ENCODE measurements at places on chromosomes 13 and 19.

DNA sequence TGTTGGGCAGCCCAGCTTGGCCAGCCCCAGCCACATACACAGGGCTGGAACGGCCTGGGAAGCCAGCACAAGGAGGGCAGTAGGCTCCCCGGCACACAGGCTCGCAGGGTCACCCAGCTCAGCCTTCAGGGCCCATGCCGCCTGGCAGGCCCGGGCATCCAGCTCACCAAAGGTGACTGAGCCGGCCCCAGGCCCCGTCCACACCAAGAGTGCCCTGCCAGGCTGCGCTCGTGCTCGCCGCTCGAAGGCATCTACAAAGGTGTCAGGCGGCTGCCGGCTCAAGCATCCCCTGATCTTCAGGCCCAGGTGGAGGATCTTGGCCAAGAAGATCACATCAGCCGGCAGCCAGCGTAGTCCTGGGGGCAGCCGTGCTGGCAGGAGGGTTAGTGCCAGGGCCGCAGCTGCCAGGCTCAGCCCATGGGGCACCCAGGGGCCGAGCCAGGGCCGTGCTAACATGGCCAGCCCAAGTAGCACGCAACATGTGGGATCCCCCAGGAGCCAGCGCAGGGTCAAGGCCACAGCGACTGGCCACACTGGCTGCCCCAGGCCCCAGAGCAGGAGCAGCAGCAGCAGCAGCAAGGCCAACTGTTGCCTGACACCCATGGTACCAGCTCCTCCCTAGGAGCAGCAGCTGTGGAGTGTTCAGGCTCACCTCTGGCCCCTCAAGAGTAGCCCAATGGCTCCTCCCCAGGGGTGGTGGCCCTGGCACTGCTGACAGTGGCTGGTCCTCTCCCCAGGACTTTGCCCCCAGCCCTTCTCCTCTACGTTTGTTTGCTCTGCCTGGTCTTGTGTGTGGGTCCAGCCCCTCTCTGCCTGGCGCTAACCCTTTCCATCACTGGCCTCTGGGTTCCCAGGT, at the start of gene SLC27A5:
Gene SLC27A5, minus strand, starts transcription at position 640 of the 856 bp plus-strand sequence. Its CDS starts 37 bp downstream, at position 603.
- DNase-seq = no peak

DNA sequence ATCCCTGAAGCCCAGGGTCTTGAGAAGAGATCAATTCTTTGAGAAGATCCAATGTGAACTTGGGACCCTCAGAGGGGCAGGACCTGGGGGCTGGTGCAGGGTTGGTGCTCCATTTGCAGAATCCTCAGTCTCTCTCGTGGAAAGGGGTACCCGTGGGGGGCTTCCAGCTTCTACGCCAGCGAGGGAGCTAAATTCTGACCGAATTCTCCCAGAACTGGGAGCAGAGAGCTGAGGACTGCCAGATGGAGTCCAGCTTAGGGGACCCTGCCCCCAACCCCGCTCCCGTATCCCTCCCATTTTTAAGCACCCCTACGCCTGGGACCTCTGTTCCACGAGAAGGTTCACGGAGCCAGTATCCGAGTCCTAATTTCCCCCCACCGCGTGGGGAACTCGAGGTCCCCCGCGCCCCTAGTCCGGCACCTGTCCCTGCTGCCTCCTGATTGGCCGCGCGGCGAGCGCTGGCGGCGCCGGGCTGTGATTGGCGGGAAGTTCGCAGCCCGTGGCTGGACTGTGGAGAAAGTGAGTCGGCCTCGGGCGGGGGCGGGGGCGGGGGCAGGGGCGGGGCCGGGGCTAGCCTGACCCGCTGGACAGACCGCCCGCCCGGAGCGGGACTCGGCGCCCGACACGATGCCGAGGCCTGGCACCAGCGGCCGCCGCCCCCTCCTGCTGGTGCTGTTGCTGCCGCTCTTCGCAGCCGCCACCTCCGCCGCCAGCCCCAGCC, 4.4 kb upstream of the LTBP4 start:
- no peak for DNase-seq

DNA sequence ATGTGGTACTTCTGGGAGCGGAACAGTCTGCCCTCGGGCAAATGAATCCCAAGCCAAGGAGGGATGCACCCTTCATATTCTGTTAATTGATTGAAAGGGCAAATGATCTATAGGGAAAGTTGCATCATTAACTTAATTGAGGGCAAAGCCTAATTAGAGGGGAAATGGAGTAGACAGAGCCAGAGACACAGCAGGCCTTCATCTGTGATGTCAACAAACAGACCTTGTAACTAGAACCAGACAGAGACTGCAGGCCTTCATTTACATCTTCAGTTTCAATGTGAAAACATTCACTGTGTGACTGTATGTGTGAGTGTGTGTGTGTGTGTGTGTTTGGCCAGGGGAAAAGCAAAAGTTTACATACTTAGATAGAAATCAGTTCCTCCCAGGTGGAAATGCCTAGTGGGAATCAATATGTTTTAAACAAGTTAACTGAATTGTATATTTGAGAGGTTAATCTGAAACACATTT, 126.4 kb downstream of the SPRY2 start:
- DNase-seq = no peak

DNA sequence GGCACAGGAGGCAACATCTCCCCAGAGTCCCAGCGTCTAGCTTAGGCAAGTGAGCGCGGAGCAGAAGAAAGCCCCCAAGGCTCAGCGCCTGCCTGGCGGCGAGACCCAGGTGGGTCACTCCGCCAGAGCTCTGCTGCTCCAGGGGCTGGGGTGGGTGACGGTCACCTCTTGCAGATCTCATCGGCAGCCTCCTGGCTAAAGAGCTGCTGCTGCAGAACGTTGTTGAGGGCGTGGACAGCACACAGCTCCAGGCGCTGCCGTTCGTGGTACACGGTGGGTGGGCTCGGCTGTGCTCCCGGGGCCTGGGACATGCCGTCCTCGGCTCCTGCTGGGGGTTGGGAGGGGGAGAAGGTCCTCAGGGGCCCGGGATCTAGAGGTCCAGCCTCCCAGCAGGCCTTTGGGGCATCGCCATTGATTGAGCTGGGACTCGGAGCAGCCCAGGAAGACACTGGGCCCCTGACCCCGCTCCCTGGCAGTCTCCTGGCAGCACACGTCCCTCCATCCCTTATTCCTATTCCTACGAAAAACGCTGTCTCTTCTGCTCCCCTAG, 795 bp downstream of the JOSD2 start:
- DNase-seq = no peak

GRCh38 chr13:21020581-21020980, 40.8 kb downstream of the LATS2 start:
- no peak for DNase-seq

DNA sequence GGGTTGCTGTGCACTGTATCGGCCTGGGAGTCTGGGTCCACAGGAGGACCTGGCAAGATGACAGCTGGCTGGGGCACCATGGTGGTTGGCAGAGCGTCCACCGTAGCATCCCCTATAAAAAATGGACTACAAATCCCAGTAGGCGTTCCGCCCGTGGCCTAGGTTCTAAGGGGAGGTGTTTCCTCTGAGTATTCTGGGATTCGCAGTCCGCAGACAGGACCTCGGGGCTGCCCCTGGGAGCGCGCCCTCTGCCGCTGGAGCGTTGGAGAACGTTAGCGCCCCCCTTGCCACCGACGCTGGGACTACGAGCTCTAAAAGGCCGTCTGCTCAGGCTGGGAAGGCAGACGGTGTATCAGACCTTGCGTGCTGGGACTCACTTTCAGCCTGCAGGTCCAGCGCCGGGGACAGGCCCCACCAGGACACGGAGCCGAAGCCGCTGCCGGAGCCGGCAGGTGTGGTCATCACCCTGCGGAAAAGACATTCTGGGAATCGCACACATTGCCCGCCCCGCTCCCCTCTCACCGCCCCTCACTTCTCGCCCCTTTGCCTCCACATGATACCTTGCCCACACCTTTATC, 372 bp downstream of the DNAAF3 start:
- DNase-seq = no peak

DNA sequence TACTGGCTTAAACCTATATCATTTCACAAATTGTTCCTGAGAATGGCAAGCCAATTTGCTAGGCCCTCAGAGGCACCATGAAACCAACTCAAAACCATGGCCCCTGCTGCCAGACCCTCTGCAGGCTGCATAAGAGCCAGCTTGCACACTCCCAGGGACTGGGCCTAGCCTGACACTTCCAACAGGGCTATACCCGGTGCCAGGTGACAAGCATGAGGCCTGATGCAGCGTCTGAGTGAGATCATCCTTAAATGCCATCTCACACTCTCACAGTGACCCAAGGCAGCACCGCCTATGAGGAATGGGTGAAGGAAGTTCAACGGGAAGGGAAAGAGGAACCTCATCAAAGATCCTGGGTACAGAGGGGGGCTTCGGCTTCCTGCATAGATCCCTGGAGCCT, 65.6 kb downstream of the C13orf42 start:
- DNase-seq = no peak

DNA sequence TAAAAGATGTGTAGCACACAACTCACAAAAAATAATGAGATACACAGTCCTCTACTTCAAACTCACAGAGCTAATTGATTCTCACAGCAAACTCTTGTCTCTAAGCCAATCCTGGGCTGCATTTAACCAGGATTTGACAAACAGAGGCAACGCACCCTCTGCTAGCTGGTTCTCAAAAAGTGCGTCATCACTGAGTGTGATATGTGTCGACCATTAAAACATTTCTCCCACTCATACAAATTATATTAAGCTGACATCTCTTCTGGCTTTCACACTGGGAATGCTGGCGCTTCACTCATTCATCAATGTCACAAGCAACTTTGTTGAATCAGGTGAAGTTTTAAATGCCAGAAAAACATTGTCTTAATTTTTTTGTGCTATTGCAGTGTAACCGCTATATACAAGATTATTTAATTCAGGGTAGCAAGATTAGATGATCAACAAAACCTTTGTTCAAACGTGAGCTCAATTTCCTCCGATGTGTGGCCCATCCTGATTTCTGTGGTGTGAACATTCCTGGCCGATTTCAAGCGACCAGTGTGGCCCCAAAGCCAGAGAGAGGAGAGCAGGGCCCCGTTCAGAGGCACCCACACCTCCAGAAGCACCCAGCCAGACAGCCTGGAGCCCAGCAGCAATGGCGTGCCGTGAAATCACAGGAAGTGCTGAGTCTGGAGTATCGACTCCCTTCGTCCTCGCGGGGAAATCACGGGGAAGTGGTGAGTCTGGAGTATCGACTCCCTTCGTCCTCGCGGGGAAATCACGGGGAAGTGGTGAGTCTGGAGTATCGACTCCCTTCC, 49.4 kb downstream of the RASA3 start:
- DNase-seq = no peak

DNA sequence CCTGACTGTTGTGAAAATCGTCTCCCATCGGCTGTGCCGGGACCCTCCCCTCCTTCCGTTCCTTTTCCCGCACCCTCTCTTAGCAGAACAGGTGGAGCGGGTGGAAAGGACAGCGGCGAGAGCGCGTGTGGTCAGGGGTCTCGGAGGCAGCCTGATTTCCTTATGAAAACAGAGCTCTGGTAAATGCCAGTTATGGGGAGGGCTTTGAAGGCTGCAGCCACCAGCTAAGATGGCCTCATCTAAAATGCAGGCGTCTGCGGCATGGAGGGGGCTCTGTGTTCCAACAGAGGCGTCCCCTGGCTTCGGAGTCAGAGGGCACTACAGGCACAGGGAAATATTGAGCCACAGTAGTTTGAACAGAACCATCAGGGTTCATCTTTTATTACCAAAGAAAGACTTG, 93.8 kb upstream of the SOX1 start:
- no peak for DNase-seq

DNA sequence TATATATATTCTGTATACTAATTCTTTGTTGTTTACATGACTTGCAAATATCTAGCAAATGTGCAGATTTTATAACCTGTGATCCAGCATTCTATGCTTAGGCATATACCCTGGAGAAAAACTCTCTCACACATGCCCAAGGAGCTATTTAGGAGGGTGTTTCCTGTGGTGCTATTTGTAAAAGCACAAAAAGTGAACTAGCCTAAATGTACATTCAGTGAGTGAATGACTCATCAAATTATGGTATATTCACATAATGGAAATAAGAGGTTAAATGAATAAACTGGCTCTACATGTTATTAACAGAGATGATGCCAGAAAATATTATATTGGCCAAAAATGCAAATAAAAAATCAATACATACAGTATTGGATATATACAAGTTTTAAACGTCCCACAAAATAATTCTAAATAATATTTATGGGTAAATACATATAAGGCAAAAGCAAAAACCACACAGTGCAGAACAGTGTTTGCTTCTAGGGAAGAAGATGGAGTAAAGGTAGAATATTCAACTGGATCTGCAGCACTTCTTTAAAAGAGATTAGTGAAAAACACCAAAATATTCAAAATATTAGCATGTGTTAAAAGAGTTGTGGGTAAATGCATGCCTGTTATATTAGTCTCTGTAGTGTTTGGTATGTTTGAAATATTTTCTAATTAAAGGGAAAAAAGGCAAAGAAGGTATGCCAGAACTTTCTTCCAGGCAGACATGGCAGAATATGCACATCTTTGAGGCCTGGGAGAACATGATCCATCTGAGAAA, 344.7 kb downstream of the KLF5 start:
- DNase-seq = no peak

DNA sequence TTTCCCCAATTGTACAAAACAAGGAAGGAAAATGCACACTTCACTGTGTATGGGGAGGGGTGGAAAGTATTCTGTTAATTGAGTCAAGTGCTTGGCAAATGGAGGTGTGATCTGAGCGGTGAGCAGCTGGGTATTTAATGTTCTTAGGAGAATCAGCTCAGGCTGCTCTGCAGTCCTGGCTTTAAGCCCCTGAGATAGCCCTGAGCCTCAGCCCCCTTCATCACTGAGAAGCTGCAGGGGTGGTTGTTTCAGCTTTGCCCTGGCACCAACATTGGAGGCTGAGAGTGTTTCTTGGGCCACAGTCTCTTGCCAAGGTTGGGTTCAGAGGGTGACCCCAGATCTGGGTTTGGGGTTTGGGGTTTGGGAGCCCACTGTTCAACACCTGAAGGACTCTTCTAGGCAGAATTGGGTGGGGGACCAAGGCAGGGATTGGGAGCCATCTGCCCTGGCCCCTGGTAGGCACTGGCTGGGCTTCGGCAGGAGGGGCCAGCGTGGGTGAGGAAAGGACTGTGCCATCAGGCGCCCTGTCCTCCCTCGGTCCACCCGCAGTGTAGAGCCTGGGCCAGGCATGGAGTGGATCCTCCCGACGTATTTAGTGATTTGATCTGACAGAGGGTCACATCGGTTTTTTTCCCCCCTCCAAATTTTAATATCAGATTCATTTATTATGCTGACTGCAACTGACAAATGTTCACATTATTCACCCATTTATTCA, 66.7 kb upstream of the ZNF536 start:
- DNase-seq = no peak

- no peak for DNase-seq
Observed at GRCh38 chr19:18173054-18173571, 500 bp upstream of the IFI30 start.

DNA sequence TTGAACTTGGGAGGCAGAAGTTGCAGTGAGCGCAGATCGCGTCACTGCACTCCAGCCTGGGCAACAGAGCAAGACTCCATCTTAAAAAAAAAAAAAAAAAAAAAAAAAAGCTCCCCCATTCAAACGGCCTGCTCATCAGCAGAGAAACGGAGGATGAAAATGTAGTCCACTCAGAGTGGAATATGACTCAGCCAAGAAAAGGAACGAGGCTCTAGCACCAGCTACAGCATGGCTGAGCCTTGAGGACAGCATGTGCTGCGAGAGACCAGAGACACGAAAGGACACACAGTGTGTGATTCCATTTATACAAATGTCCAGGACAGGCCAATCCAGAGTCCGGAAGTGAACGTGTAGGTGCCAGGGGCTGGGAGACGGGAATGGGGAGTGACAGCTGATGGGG, 18.1 kb upstream of the MIER2 start:
- DNase-seq = no peak
